ENCODE measurements at places on chromosomes 5 and 9. TPM values are rescaled to one million over a fixed set of nuclear protein-coding genes. Genes with fewer than 3 reads are reported as not detected.

DNA sequence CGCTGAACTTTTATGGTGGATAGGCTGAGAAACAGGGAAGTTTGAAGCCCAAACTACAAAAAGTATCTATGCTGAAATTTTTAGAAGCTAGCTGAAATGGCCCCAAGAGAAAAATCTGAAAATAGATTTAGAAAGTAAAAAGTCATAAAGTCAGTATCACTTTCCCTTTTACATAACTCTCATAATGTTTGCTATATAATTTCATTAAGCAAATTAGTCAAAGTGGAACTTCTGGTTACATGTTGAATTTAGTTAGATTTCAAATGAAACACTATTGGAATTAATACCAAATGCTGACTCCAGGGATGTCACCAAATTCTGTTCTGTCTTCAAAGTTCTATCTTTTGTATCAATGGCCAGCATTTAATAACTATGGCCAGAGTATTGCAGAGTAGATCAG lies 126.9 kb downstream of the TTC39B start:
- H3K4me3 ChIP-seq: no peak overlapping the region
- no peaks in the 10 kb centered on the region for H3K36me3 ChIP-seq
- no peak overlapping the region for H3K27ac ChIP-seq
- H3K27me3 ChIP-seq: no peaks in the 10 kb centered on the region

GRCh38 chr9:74322661-74323314 lies 174.3 kb upstream of the RORB start:
- H3K27ac ChIP-seq: no peak overlapping the region
- DNase-seq: no peak
- no peak overlapping the region for H3K4me3 ChIP-seq

DNA sequence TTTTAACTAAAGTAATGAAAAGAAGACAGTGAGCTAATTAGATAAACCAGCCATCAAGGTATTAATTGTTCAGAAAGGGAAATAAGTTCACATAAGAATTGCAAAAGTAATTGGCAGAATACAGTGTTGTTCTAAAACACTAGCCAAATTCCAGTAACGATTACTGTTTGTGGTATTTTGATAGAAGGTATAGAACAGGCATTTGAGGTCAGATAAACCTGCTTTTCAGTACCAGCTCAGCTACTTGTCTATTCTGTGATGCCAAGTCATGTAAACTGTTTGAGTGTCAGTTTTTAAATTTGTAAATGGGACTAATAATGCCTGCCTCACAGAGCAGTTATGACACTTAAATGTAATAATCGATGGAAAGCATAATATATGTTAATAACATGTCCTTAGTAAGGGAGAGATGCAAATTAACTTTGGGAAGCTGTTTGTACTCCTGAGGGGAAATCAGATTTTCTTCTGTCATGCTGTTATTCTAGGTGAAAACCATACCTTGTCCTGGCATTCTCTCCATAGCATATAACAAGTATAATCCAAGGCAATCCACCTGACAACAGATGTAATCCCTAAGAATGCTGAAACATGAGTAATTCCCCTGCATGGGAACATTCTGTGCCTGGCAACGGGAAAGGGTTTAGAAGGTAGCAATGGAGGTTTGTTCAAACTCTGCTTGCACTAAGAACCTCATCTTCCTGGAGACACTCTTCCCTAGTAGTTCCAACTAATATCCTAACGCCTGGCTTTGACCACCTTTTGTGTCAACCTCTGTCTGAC lies 509.5 kb upstream of the PAPPA start:
- no peak for DNase-seq
- H3K27me3 ChIP-seq: no peaks in the 10 kb centered on the region
- no peaks in the 10 kb centered on the region for H3K36me3 ChIP-seq
- H3K4me3 ChIP-seq: no peak overlapping the region

GRCh38 chr5:35908228-35908627 lies 30.2 kb downstream of the CAPSL start:
- DNase-seq: no peak
- no peak overlapping the region for H3K4me3 ChIP-seq
- H3K27me3 ChIP-seq: no peaks in the 10 kb centered on the region
- H3K36me3 ChIP-seq: no peaks in the 10 kb centered on the region
- no peaks in the 10 kb centered on the region for H3K4me1 ChIP-seq

- H3K36me3 ChIP-seq: no peaks in the 10 kb centered on the region
- no peak for DNase-seq
- H3K27ac ChIP-seq: no peak overlapping the region
- no peak overlapping the region for H3K4me3 ChIP-seq
Measured at GRCh38 chr5:159774476-159775031, 141.7 kb upstream of the ADRA1B start.

GRCh38 chr5:8288897-8289516 lies 420.1 kb downstream of the MTRR start:
- H3K4me3 ChIP-seq: no peak overlapping the region
- no peak for DNase-seq
- no peaks in the 10 kb centered on the region for H3K36me3 ChIP-seq
- no peaks in the 10 kb centered on the region for H3K4me1 ChIP-seq
- no peak overlapping the region for H3K27ac ChIP-seq
- no peaks in the 10 kb centered on the region for H3K27me3 ChIP-seq

GRCh38 chr5:73938280-73938937 lies 312.4 kb downstream of the ARHGEF28 start:
- H3K27ac ChIP-seq: peak overlapping the region; percentile 89
- H3K36me3 ChIP-seq: no peaks in the 10 kb centered on the region
- no peaks in the 10 kb centered on the region for H3K27me3 ChIP-seq
- no peak overlapping the region for H3K4me3 ChIP-seq

DNA sequence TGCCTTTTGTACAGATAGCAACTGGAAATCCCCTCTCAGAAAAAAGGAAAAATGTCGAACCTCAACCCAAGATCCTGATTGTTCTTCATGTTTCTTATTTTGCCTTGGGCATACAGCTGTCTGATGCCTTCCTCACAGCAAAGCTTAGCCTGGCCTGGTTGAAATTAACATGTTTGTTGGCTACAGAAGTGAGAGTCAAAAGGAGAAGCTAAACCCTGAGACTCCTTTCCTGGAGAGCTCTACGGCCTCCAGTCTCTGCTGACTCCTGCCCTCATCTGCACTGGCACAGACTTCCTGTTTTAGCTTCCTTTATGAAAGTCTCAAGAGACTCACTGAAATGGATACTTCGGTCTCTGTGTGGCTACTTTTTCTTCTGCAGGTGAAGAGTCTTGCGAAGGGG lies 186.7 kb downstream of the PARP8 start:
- H3K36me3 ChIP-seq: no peaks in the 10 kb centered on the region
- H3K4me1 ChIP-seq: no peaks in the 10 kb centered on the region
- DNase-seq: no peak
- no peaks in the 10 kb centered on the region for H3K27me3 ChIP-seq
- H3K4me3 ChIP-seq: no peak overlapping the region
- no peak overlapping the region for H3K27ac ChIP-seq

DNA sequence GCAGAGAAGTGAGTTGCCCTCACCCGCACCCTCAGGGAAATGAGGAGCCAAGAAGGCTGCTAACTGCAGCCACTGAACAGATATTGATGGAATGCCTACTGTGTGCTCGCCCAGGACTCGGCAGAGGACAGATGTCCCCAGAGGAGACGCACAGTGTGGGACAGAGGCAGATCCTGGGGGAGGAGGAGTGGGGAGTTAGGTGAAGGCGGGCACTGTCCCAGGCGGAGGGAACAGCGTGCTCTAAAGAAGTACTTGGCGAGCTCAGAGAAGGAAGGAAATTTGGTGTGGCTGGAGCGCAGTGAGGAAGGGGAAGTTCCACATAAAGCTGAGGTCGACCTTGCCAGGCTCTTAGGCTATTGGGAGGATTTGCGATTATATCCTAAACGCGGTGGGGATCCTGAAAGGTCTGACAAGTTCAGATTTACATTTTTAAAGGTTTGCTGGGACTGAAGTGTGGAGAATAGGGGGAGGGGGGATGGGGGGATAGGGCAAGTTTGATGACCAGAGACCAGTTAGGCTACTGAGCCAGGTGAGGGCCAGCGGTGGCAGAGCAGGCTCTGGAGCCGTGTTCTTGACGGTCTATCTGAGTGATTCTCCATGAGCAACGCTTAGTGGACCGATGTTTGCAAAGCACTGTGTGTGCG lies 23.6 kb upstream of the CERCAM start:
- no peaks in the 10 kb centered on the region for H3K4me1 ChIP-seq
- H3K4me3 ChIP-seq: no peak overlapping the region
- H3K36me3 ChIP-seq: peaks cover 6% of the 10 kb centered on the region

DNA sequence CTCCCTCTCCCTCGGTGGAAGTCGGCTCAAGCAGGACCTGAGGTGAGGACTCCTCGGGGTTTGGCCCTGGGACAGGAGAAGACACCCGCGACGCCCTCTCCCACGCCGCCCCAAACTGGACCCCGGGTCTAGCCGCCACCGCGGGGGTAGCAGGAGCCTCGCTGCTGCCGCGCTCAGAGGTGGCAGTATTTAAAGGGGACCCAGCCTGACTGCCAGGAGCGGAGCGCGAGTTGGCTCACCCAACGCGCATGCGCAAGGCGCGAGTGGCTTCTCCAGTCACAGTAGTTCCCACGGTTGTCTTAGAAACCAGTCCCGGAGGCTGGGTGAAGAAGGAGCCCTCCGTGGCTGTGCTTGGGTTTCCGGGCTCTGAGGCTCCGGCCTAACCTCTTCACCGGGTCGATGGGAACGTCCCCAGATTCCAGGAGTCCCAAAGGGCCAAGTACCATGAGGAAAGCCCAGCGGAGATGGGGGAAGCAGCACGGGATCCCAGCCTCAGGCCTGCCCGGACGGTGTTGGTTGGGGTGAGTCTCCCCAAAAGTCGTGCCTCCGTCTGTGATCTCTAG lies 477.8 kb downstream of the SPATA31A7 start:
- DNase-seq: no peak
- no peaks in the 10 kb centered on the region for H3K36me3 ChIP-seq
- H3K27me3 ChIP-seq: no peaks in the 10 kb centered on the region
- no peak overlapping the region for H3K4me3 ChIP-seq
- no peak overlapping the region for H3K27ac ChIP-seq

- H3K36me3 ChIP-seq: no peaks in the 10 kb centered on the region
- no peak for DNase-seq
- no peak overlapping the region for H3K4me3 ChIP-seq
- H3K4me1 ChIP-seq: no peaks in the 10 kb centered on the region
- H3K27ac ChIP-seq: no peak overlapping the region
Measured at GRCh38 chr5:1172670-1173404, 28.6 kb upstream of the SLC6A19 start.

DNA sequence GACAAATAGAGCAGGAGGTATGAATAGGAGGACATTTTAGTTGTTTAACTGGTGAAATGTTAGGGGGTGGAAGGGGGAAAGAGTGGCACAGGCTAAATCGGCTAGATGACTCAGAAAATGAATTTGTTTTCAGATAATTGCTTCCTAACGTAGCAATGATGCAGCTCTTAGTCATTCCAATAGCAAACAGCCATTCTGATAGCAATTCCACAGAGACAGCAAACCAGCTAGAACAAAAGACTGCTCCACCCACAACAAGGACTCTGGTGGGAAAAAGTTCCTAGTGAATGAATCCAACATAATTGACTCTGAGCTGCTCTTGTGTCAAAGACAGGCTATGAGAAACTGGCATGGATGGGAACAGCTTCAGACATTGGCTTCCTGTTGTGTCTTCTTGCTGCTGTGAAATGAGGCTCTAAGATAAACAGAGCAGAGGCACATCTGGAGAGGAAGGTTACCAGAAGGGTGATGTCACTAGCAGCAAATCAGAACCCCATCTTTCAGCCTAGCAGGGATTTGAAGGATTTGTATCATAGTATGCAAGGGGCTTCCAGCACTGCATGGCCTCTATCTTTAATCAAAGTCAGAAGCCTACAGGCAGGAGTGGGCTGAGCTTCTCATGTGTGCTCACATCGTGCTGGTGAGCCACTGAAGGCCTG lies 28.1 kb upstream of the F2RL1 start:
- H3K4me1 ChIP-seq: no peaks in the 10 kb centered on the region
- no peaks in the 10 kb centered on the region for H3K36me3 ChIP-seq
- DNase-seq: no peak
- peak overlapping the region; percentile 51 for H3K27ac ChIP-seq
- no peak overlapping the region for H3K4me3 ChIP-seq

PLCXD3 gene
- total RNA-seq: 2.0 TPM

LTC4S gene
- 3.8 TPM for total RNA-seq

SNCAIP gene
- total RNA-seq: 9.8 TPM

ANGPTL2 gene
- 51.8 TPM for total RNA-seq

CNTFR gene
- 103 TPM for total RNA-seq

CTXN3 gene
- not detected for total RNA-seq

PCDHGB5 gene
- 20.6 TPM for total RNA-seq

WNT8A gene
- not detected for total RNA-seq

TMEM8B gene
- 6.7 TPM for total RNA-seq

ST8SIA4 gene
- total RNA-seq: 4.5 TPM

ZFR gene
- total RNA-seq: 108 TPM
